ENCODE measurements at places on chromosomes 11 and 22.
A peak's percentile ranks its signal among the peaks of the same experiment; 100 is the strongest.

GRCh38 chr11:59611570-59612565, 3.7 kb downstream of the OSBP start:
- DNase-seq: peak; percentile 28

DNA sequence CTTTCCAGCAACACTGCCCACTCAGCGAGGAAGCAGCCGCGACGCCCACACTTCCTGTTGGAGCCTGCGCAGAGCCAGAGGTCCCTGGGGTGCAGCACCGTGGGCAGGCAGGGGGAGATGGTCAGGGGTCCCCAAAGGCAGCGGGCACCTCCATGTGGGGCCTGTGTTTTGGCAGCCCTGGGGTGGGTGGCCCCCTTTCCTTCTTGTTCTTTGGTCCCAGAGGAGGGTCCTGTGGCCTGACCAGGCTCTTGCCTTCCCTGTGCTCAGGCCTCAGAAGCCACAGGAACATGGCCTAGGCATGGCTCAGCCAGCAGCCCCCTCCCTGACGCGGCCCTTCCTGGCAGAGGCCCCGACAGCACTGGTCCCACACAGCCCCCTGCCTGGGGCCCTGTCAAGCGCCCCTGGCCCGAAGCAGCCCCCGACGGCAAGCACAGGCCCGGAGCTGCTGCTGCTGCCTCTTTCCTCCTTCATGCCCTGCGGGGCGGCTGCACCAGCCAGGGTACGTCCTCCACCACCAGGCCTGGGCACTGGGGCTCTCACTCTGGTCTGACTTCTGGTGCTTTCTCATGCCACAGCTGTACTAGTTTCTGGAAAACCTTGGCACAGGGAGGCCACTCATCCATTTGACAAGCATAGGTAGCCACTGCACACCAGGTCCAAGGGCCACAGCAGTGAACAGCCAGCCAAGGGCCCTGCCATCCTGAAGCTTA, 47.1 kb downstream of the PISD start:
- DNase-seq: no peak

- DNase-seq: no peak
Measured at GRCh38 chr11:73263640-73264039, 8.5 kb upstream of the P2RY6 start.

- DNase-seq: no peak
Measured at GRCh38 chr11:104254347-104254746, 90.4 kb upstream of the PDGFD start.

GRCh38 chr11:117748771-117749540, 48.1 kb downstream of the DSCAML1 start:
- no peak for DNase-seq

- peak; percentile 72 for DNase-seq
Measured at GRCh38 chr11:68128682-68129327, 7.6 kb upstream of the CHKA start.
